ENCODE measurements at places on chromosomes 6 and 20. TPM values are rescaled to one million over a fixed set of nuclear protein-coding genes. Genes with fewer than 3 reads are reported as not detected.

DNA sequence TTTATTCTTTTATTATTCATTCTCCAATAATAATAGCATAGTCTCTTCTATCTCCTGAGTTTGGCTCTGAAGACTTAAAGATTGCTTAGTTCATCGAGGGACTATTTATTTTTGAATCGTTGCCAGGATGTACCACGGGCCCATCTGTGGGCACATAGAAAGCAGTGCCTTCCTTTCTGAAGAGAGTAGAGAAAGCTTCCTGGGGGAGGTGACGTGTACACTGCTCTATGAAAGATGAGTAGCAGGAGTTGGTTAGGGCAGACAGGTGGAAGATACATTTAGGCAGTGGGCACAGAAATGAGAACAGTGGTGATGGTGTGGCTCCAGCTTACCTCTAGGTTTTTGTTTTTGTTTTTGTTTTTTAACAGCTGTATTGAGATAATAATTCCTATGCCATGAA lies 98.4 kb downstream of the CDKAL1 start:
- no peak overlapping the region for H3K27ac ChIP-seq
- H3K27me3 ChIP-seq: no peaks in the 10 kb centered on the region
- H3K4me1 ChIP-seq: no peaks in the 10 kb centered on the region
- H3K4me3 ChIP-seq: no peak overlapping the region
- DNase-seq: no peak

DNA sequence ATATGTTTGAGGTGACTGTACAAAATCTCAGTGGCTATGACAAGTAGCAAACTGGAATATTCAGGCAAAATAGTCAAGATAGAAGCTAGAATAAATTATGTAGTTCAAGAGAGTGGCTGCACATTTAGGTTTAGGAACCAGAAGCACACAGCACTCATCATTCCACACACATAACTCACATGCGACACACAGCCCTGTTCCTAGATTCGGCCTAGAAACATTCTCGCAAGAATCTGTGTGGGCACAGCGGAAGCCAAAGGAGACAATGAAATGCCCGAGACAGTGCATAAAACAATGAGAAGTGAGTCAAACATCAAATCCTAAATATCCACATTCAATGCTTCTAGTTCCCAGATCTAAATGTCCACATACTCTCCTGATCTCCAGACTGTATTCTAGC lies 9.5 kb upstream of the SUPT3H start:
- no peaks in the 10 kb centered on the region for H3K36me3 ChIP-seq
- H3K27ac ChIP-seq: no peak overlapping the region
- no peak for DNase-seq
- H3K4me3 ChIP-seq: no peak overlapping the region
- H3K4me1 ChIP-seq: peaks cover 4% of the 10 kb centered on the region

- H3K4me1 ChIP-seq: no peaks in the 10 kb centered on the region
- H3K27ac ChIP-seq: no peak overlapping the region
- no peak overlapping the region for H3K4me3 ChIP-seq
- no peaks in the 10 kb centered on the region for H3K36me3 ChIP-seq
- no peak for DNase-seq
- peaks cover under 1% of the 10 kb centered on the region for H3K27me3 ChIP-seq
Observed at GRCh38 chr20:60170116-60170515, 211.9 kb downstream of the CDH26 start.

DNA sequence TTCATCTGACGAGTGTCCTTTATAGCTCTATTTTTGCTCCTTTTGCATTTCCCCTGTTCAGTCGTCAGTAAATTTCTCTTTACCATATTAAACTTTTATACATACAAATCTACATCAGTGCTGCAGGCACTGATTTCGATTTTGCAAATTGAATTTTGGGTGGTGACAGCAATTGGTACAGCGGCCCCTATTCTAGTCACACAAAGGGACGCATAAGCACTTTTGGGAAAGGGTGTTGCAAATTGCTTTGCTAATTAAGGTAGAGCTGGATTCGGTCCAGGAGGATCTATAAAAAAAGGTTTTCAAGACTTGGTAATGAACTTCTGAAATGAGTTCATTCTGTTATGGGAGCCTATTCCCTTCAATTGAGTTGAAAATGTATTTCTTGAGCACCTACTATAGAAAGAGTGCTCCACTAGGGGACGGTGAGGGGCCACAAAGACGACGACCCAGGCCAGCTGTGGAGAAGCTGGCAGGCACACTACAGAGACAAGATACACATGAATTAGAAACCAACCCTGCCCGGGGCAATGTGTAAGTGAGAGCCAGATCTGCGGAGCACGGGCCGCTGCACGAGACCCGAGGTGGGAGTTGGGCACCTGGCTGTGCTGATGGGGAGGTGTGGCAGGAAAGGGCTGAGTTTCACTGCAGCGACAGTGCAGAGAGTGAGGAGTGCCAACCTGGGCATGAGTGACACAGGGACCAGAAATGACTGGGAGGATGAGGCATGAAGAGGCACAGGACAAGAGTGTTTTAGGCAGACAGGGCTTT lies 5.4 kb downstream of the UQCC2 start:
- peaks cover 40% of the 10 kb centered on the region for H3K4me1 ChIP-seq
- no peak for DNase-seq
- H3K36me3 ChIP-seq: peaks cover 42% of the 10 kb centered on the region
- no peaks in the 10 kb centered on the region for H3K27me3 ChIP-seq
- no peak overlapping the region for H3K4me3 ChIP-seq

GRCh38 chr6:107642095-107642860 lies 152.4 kb downstream of the SOBP start:
- no peaks in the 10 kb centered on the region for H3K4me1 ChIP-seq
- H3K36me3 ChIP-seq: no peaks in the 10 kb centered on the region
- no peak overlapping the region for H3K27ac ChIP-seq
- H3K27me3 ChIP-seq: peaks cover 31% of the 10 kb centered on the region

DNA sequence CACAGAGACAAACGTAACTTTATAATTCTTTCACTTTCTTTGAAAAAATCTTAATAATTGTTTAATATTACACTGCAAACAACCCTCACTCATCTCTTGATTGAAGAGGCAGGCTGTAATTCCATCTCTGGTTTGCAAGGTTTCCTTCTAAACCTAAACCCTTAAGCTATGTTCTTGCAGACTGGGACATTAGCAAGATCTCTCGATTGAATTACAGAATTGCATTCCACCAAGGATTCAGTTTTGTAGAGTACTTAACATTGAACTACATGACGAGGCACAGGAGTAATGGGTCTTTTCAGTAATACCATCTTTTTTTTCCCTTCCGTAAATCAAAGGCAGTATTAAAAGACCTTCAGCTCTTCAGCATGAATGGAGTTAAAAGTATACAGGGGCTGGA lies 111.6 kb upstream of the EEF1E1 start:
- H3K27ac ChIP-seq: no peak overlapping the region
- no peaks in the 10 kb centered on the region for H3K36me3 ChIP-seq
- no peaks in the 10 kb centered on the region for H3K27me3 ChIP-seq
- no peak for DNase-seq
- no peaks in the 10 kb centered on the region for H3K4me1 ChIP-seq
- H3K4me3 ChIP-seq: no peak overlapping the region

HMGCLL1 gene
- 0.17 TPM for total RNA-seq

VIP gene
- not detected for total RNA-seq

All from MCF 10A (cell line).